NCI-H82 (cell line): ENCODE measurements at places on chromosomes 5 and 9.
A peak's percentile ranks its signal among the peaks of the same experiment; 100 is the strongest.

DNA sequence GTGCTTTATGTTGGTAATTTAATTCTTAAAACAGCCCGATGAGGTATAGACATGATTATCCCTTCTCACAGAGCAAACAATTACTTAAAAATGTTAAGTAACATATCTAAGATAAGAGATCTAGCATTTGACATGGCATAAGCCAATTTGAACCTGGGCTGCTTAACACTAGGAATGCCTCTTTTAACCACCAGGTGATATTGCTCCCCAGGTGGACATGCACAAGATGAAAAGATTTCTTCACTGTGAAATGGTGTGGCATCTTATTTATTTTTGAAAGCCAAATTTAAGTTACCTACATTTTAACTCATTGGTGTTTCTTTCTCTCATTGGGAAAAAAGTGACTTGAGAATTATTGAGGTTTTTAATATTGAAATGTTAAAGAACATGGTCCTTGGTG, 15.8 kb upstream of the LRRC70 start:
- DNase-seq, result peak; percentile 1

DNA sequence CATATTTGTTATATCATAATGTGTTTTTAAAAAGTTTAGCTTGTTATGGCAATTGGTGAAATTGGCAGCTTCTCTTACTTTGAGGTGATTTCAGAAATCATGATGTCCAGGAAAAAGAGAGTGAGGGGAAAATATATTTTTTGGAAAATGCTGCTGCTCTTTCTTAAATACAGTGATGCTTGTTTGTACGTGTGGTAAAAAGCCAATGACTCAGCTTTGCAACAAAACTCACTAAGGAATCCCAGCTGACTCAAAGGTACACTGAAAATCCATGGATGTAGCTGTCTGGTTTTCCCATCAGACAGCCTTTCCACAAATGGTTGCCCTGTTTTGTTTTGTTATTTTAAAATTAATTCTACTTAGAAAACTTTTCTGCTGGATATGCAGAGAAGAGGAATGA, 306.4 kb upstream of the PAPPA start:
- no peak for DNase-seq

DNA sequence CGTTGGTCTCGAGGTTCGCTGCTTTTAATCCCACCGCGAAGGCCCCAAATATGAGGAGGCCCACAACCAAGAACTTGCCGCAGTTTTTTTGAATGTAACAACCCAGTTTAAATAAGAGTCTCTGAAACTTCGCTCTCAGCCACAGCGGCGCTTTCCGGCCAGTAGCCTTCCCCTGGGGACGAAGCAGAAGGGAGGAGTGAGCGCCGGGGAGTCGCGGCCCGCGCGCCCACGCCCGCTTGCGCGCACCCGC, 10.4 kb downstream of the PTCH1 start:
- peak; percentile 69 for DNase-seq

- DNase-seq, result peak; percentile 79
Observed at GRCh38 chr5:107502676-107503060, 168.1 kb downstream of the EFNA5 start.

DNA sequence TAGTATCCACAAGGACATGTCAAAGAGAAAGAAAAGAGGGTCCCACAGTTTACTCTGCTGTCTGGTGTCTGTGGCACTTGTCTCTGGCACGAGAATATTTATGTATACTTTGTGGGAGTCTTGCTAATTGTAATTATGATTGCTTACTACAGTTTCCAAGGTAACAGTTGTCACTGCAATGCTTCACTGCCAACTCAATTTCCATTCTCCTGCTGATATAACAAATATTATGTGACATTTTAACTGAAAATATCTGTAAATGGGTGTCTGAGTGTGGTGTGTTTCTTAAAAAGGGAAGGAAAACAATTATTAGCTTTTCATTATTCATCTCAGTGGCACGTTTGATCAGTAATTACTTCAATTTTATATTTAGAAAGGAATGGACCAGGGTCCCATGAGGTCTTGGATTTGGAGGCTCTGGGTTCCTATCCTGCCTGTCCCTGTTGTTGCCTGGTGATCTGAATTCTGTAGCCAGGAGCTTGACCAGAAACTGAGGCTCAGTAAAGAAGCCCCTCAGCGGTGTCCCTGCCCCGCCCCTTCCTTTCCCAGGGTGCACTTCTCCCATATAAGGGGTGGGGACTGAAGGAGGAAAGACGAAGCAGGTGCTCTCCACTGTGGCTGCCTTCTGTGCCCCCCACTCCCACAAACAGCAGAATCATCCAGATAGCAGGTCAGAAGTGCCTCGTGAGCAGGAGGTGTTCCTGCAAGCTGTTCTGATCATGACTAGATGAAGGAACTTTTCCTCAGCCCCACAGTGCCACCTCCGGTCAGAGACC, 137.3 kb upstream of the KIF2A start:
- DNase-seq, result no peak

DNA sequence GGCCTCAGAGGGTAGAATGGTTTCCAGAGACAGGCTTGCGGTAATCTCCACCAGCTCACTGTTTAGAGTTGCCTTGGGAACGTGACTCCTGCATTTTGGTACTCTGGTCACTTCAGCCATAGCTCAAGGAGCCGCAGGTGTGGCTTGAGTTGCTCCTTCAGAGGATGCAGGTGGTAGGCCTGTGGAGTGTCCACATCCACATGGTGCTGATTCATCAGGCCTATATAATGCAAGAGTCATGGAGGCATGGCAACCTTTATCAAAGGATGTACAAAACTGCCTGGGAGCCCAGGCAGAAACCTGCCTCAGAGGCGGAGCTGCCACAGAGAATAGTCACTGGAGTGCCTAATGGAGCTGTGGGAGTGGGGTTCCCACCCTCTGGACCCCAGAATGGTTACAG, 114.2 kb downstream of the ANXA1 start:
- no peak for DNase-seq
